Left ventricle myocardium superior (tissue), 1 donor: ENCODE measurements at places on chromosomes 11 and 22. TPM values are rescaled to one million over a fixed set of nuclear protein-coding genes. Genes with fewer than 3 reads are reported as not detected.
A peak's percentile ranks its signal among the peaks of the same experiment; 100 is the strongest.

GRCh38 chr22:30305906-30306626 lies 16.8 kb upstream of the CASTOR1 start:
- DNase-seq: no peak

- no peak for DNase-seq
These were observed 54.3 kb upstream of the MYEOV start for GRCh38 chr11:69239641-69240040.

- DNase-seq: peak; percentile 47
These were observed 49.3 kb downstream of the TSPAN18 start for GRCh38 chr11:44775985-44776446.

GRCh38 chr22:38788021-38788816 lies 5.7 kb downstream of the DNAL4 start:
- peak; percentile 70 for DNase-seq

DNA sequence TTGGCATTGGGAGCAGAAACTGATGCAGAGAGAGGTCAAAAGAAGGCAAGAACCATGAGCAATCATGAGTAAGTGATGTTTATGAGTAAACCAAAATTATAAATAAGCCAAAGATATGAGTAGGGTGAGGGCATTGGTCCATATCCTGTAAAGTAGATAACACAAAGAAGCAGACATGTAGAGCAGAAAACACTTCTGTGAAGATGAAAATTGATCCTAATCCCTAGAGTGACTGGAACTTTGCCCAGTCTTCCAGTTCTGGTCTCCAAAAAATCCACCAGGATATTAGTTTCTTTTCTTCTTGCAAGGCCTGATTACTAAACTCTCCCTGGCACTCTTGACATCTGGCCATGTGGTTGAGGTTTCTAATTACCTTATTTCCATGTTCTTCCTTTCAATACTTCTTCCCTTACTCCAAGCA lies 13.7 kb upstream of the DRD2 start:
- DNase-seq: no peak

DNA sequence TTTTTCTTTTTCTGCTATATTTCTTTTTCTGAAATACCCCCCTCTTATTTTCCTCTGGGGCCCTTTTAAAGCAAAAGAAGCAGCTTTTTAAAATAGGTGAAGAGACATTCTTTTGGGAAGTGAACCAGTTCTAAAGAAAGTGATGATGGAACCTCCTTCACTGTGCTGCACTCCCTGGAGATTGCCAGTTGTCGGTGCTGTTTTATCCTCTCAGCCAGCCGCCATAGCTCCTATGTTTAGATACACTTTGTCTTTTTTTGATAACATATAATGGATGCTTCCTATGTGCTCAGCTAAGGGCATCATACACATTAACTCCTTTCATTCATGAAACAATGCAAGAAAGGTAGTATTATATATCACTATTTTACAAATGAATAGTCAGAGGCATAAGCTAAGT lies 14.0 kb downstream of the CFAP300 start:
- no peak for DNase-seq

- no peak for DNase-seq
These were observed 160.1 kb downstream of the RAB38 start for GRCh38 chr11:88015170-88015569.

Gene TMEM25
- total RNA-seq: 13.4 TPM

GRCh38 chr11:117809236-117810055 lies 12.4 kb upstream of the DSCAML1 start:
- DNase-seq: peak; percentile 87

DNA sequence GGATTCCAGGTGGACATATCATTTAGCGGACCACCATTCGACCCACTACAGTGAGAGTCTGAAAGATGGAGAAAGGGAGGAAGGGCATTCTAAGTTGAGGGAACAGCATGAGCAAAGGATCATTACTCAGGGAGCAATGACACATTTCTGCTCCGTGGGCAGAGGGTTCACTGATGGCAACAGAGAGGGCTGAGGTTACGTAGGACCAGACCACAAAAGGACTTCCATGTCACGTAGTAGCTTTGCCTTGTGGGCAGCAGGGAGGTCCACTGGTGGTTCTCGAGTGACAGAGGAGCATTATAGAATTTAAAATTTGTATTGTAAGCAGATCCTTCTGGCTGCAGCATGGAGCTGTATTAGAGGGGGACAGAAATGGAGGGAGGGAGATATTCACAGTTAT lies 109.7 kb upstream of the NAV2 start:
- DNase-seq: no peak

- no peak for DNase-seq
These were observed 2.6 kb downstream of the LMO2 start for GRCh38 chr11:33889296-33889695.

GRCh38 chr22:44195189-44195871 lies 14.6 kb downstream of the PARVG start:
- DNase-seq: no peak

DNA sequence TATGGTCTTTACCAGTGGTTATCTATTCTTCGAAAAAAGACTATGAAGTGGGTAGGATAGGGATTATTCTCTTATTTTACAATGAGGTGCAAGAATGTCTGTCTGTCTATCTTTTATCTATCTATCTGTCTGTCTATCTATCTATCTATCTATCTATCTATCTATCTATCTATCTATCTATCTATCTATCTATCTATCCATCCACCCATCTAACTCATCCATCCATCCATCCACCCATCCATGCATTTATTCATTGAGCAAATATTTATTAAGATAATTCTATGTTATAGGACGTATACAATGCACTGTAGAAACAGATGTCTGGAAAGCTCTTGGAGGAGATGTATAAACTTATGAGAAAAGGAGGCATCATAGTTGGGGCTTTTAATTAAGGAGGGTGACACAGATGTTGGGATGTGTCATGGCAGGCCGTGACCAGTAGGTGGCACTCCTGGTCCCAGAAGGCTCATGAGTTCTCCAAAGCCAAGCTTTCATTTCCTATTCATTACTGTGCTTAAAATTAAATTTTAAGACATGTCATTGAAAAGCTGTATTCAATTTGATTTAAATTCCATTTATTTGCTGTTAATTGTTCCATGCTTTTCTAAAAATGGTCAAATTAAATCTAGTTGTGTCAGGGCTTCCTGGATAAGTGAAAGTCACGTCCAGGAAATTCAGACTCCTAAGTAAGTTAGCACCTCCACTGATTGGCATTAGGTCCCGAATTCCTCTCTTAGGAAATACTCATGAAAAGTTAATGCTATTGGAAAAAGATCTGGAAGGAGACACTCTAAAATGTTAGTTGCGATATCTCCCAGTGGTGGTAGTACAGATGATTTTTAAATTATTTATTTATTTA lies 19.0 kb upstream of the E2F8 start:
- peak; percentile 82 for DNase-seq
